CD4-positive, alpha-beta T cell treated with Interleukin-12 subunit alpha and Interleukin-12 subunit beta, for 1 hour (primary cell): ENCODE measurements at places on chromosomes 11 and 22.

- DNase-seq = no peak
These were observed 253.3 kb downstream of the BUD13 start for GRCh38 chr11:116519499-116519898.

DNA sequence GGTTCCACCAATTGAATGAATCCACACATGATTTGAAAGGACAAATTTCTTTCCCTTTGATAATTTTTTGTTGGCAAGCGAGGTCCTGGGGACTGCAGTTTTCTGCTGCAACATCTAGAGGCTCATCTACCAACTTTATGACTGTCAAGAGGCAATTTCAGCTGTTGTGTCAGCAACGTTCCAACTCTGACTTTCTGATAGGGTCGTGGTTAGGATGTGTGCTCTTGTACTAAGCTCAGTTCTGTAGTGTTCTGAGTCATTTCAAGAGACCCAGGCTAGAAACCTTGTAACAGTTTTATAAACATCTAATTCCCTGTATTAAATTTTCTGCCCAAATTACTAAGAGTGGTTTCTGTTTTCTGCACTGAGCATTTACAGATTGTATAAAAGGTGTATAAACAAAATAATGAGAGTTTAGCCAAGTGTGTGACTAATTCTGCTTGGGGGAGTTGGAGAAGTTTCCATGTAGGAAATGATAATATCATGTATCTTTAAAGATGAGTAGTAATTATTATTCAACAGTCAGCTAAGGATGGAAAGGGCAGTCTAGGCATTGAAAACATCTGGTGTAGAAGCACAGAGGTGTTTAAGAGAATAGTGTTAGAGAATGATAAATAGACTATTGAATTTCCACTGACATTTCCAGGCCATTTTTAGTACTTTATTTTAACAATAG, 72.2 kb downstream of the RBMXL2 start:
- DNase-seq = no peak

DNA sequence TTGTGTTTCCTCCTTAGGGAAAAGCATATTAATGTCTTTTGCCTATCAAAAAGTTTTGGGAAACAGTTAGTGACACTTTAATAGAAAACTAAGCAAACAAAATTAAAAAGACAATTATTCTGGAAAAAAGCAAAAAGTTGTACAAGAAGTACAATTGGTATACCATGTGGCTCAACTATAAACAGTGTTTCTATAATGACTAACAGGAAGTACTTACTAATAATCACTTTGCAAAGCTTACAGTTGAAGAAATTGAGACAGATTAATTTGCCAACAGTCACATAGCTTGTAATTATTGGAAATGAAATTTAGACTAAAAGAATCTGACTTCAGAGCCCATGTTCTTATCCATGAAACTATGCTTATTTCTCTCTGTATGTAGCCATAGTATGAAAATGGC, 24.7 kb downstream of the PPME1 start:
- DNase-seq = no peak

DNA sequence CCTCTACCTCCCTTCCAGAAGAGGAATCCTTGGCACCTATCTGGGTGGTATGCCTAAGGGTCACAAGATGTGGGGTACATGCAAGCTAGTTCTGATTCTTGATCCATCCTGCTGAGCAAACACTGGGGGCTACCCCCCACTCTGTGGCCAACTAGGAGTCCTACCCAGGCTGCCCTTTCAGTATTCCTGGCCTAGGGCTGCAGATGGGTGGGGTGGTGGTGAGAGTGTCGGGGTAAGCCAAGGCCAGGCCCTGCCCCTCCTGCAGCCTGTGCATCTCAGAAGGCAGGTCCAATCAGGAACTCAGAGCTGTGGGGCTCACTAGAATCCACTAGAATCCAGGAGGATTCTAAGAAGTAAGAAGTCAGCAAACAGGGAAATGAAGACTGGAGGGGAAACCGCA, 10.9 kb downstream of the SSH3 start:
- no peak for DNase-seq

DNA sequence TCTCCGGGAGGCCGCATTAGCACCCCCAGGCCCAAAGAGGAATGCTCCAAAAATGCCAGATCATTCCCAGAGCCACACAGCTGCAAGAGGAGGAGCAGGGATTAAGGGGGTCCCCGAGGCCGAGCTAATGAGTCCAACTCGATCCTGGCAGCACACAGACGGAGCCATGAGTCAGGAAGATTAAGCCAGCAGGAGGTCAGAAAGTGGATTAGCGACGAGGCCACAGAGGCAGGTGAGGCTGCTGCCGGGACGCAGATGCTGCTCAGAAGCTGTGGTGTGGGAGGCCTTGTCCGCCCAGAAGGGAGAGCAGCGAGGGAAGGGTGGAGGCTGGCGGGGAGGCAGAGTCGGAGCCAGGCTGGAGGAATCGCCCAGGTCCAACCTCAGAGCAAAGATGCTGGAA, 120.5 kb downstream of the SHANK2 start:
- DNase-seq = no peak

DNA sequence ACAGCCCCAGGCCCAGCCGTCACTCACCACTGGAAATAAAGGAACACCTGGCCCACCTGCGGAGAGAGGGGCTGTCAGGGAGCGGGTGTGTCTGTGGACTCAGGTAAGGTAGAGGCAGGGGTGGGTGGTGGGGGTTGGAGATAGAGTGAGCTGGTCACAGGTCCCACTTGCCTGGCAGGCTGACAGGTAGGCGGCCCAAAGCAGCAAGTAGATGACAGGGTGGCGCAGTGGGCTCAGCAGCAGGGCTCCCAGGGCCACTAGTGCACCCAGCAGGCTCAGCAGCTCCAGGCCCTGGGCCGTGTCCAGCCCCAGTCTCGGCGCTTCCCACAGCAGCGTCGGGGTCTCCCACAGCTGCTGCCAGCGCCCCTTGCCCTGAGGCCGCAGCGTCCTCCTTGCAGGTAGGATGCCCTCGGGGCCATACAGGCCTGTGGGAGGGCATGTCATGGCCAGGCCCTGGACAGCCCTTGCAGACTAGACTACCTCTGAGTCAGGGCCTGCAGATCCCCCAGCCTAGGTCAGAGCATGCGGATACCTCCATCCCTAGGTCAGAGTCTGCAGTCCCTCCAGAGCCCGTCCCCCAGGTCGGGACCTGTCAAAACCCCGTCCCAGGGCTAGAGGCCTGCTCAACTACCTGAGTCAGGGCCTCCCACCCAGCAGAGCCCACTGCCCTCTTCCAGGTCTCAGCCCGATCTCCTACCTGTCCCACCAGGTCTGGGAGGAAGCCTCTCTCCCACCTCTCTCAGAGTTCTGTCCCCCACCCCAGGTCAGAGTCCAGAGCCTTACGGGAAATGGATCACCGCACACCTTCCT, 686 bp downstream of the LMF2 start:
- no peak for DNase-seq

DNA sequence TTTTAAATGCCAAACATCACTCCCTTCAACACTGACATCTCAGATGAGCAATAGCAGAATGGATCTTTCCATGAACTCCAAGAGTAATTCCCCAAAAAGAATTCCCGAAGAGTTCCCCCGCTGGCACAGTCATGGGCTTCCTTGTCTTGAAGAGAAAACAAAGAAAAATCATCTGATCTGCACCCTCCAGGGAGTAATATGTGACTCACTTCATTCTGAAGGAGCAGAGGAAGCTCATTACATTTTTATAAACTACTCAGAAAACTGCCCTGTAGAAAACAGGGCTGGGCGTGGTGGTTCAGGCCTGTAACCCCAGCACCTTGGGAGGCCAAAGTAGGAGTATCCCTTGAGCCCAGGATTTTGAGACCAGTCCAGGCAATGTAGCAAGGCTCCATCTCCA, 35.7 kb downstream of the CELSR1 start:
- DNase-seq = no peak

DNA sequence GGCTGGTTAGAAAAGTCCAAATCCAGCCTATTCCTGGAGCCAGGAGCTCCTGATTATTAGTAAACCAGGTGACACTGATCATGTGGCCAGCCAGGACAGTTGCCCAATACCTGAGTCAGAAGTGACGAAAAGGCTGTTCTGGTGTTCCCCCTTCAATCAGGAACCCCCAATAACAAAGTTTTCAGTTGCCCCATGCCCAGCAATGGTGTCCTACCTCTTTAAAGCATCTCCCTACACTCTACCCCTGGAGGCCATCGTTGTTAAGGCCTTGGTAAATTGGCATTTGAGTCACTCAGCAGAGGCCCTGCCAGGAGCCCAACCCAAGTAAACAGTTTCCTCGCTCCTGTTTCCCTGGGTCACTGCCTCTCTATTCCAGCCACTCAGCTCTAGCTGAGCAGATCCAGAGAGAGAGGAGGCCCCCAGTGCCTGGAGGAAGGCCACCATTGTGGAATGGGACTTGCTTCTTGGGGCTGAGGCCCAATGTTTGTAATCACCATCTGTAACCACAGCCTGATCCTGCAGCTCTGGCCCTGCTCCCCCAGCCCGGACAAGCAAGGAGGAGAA, 25.0 kb downstream of the ARHGAP1 start:
- no peak for DNase-seq

GRCh38 chr11:109048098-109048497, 373.9 kb upstream of the C11orf87 start:
- DNase-seq = no peak

DNA sequence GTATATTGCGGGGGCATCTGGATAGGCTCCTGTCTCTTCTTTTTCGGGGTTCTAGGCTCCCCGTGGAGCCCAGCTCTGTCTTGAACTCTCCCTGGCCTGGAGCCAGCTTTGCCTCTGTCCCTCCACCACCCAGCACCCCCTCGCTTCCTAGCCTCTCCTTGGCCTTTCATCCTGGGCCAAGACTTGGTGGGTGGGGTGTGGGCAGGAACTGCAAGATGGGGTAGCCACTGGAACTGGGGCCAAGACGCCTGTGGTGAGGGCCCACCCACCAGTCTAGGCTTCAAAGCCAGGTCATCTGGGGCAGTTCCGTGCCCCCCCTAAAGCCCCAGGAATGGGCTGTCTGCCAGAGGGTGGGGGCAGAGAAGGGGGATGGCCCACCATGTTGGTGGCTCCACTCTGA, 1.7 kb upstream of the CRYBB1 start:
- DNase-seq = no peak

DNA sequence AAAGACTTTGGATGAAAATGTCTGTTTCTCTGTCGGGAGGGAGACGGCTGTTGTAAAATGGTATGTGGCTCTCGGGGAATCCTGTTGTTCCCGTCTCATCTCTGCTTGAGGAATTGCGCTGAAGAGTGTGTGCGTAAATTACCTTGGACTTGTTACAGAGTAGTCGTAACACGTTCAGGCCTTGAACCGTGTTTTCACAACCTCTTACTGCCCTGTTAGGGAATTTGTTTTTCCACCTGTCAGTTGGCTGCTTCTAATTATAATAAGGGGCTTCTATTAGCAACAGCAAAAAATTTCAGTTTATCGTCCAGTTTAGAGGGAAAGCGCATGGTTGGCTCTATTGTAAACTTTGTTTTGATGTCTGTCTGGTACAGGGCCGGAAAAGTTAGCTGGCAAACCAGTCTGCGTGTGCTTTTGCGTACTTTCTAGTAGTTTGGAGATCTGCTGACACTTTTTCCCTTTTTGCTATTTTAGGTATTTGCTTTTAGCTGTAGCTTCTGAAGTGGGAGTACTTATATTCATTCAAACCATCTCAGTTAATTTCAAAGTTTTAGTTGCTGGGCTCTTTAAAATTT, 1.5 kb downstream of the HIPK3 start:
- DNase-seq = peak; percentile 28

DNA sequence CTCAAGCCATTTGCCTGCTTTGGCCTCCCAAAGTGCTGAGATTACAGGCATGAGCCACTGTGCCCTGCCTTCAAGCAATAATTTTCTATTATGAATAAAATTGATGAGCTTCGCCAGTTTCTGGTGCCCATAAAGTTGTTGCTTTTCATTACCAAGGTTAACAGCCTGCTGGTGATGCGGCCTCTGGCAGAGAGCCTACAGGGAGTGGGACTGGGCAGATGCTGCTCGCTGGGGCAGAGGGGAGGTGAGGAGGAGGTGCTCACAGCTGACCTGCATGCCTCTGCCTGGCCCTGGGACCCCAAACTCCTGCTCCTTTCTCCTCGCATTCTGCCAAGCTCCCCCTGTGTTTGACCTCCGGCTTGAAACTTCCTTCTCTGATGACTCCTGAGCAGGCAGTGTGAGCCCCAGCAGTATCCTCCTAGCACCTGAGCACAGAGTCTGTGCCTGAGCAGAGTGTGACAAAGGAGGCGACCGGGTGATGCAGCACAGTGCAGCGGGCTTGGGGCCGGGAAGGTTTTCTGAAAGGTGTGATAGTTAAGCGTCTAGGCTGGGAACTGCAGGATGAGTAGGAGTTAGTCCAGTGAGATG, 56.1 kb upstream of the B3GAT1 start:
- DNase-seq = no peak

GRCh38 chr11:109994907-109995306, 98.3 kb upstream of the ZC3H12C start:
- no peak for DNase-seq

GRCh38 chr22:22427542-22428065, 80.9 kb downstream of the ZNF280B start:
- DNase-seq = no peak

GRCh38 chr11:26994631-26995095, 751 bp downstream of the FIBIN start:
- no peak for DNase-seq

- no peak for DNase-seq
These were observed 743.4 kb downstream of the NELL1 start for GRCh38 chr11:21412652-21413383.
